ENCODE measurements at places on chromosomes 4 and X. TPM values are rescaled to one million over a fixed set of nuclear protein-coding genes. Genes with fewer than 3 reads are reported as not detected.

GRCh38 chrX:134247492-134247891, 10.5 kb downstream of the CCDC160 start:
- DNase-seq = no peak

DNA sequence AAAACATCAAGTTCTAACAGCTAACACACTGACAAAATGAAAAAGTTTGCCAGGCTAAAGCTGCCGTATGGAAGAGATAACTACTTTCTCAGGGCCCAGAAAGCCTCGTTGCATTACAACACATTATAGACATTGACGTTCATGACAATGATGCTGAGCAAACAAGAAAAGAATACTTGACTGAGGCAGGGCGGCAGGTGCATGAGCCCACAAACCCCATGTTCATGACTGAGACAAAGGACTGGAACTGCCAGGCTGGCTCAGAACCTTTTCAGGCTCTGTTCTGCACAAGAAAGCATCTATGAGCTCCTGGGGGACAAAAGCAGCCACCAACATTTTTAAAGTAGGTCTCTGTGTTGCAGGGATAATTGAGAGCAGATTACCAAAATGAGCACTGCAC, 13.6 kb downstream of the TLR6 start:
- DNase-seq = no peak

DNA sequence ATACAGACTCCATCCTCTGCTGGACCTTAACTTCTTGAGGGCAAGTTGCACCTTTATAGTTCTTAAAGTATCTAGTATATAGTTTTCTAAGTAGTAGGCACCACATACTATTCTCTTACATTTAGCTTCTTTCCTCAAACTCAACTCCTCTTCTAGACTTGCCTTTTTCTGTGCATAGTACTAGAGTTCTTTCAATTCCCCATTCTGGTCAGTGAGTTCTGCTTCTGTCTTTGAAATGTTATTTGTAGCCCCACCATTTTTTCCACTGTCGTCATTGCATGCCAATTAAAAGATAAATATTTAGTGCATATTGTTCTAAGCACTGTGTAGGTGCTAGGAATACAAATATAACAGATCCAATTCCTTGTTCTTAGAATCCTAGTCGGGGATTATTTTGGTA, 31.6 kb downstream of the CDKL5 start:
- DNase-seq = no peak

DNA sequence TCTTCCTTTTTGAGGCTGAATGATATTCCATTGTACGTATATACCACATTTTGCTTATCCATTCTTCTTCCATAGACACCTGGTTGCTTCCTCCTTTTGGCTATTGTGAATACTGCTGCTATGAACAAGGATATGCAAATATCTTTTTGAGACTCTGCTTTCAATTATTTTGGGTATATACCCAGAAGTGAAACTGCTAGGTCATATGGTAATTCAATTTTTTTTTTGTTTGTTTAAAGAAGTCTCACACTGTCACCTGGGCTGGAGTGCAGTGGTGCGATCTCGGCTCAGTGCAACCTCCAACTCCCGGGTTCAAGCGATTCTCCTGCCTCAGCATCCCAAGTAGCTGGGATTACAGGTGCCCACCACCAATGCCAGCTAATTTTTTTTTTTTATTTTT, 75.3 kb downstream of the METTL14 start:
- no peak for DNase-seq

- DNase-seq = no peak
Observed at GRCh38 chr4:158202481-158202880, 7.8 kb upstream of the TMEM144 start.

DNA sequence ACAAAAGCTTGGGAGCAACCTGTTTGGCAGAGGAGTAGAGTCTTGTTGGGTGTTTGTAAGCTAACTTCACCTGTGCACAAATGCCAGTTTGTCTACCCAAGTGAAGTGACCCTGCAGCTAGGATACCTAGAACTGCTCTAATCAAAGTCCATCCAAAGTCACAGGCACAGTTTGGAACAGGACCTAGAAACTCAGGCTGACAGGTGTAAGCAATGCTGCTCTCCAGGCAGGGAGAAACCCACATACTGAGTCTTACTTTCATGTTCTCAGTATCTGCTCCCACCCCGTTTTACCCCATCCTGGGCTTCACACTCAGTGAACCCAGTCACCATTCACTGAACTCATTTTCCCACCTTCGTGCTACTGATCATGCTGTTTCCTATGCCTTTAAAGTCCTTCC, 40.3 kb downstream of the MAML3 start:
- DNase-seq = peak; percentile 61

- DNase-seq = no peak
Observed at GRCh38 chr4:151807220-151807619, 46.4 kb upstream of the GATB start.

The TCEAL6 gene
- not detected for total RNA-seq

DNA sequence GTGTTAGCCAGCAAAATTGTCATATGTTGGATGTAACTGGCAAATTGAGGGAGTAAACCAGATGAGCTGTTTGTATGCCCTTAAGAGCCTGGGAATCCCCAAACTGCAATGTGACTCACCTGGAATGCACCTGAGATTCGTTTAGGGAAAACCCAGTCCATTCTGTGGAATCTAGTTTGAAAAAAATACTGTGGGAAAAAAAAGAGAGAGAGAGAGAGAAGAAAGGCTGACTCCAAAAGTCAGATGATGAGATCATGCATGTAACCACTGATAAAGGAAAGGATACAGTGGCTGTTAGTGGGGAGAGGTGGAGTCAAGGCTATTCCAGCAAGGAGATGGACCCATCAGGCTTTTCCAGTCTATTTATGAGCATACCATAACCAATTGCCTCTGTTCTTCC, 48.5 kb downstream of the SLC9A7 start:
- DNase-seq = no peak

The SSX3 gene
- not detected for total RNA-seq

GRCh38 chr4:139685180-139685579, 19.6 kb downstream of the MGST2 start:
- no peak for DNase-seq

GRCh38 chr4:171650543-171650942, 162.7 kb upstream of the GALNTL6 start:
- DNase-seq = no peak

DNA sequence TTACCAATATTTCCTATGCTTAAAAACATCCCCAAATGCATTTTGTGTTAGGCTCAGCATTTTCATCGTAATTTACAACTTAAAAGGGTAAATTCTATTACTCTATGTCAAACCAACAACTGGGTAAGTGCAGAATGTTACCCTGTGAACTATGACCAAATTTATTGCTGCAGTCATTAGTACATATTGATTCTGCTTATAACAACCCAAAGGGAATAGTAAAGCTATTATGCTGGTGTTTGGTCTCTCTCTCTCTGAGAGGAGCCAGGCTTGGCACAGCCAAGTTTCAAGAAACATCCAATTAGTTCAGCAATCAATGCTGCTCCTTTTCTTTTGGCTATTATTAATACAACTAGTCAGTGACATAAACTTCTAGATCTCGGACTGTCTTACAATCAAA, 747.7 kb downstream of the CENPC start:
- DNase-seq = no peak

- DNase-seq = no peak
Observed at GRCh38 chrX:88072339-88073030, 554.9 kb downstream of the KLHL4 start.

DNA sequence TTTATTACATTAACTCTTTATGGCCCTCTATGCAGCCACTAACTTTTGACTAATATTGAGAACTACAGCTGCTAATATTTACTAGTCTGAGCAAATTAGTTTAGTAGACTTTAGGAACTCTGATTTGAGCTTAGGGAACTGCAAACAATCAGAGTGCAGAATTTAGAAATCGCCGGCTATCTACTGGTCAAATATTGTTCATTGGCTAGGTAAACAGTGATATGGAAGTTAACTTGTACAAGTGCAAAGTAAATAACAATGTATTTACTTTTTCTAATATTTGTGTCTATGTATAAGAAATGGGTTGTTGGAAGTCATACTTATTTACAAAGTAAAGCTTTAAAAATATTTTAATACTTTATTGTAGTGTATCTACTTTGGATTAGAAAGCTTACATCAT, 279.6 kb downstream of the CFAP299 start:
- no peak for DNase-seq

The STARD8 gene
- 10.6 TPM for total RNA-seq

DNA sequence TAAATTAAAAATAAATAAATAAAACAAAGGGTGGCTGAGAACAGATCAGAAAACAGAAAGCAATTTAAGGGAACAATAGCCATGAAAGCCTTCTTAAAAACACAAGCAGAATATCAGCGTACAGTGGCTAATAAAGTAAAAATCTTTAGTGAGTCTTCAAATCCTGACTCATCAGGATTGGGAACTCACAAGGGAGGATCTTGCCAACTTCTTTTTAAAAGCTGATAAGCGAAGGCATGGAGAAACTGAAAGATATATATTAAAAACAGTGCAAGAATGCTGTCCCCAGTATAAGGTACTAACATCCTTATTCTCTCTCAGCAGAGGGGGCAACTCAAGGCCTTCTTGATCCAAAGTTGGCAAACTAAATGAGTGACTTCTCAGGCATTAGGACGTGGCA, 180.1 kb downstream of the DHX15 start:
- DNase-seq = no peak

DNA sequence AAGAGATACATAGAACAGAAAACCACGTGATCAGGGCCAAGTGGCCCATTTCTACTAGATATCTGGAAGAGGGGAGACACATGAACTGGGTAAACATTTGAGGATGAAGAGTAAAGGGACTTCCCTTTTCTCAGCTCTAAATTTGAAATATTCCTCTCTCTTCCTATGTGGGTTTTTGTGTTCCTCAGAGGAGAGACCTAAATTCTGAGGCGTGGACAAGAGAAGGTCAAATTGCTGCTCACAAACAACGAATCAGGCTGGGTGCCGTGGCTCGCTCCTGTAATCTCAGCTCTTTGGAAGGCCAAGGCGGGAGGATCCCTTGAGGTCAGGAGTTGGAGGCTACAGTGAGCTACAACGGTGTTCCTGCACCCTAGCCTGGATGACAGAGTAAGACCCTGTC, 216.0 kb downstream of the PTTG2 start:
- DNase-seq = no peak

The UGT8 gene
- 0.15 TPM for total RNA-seq

DNA sequence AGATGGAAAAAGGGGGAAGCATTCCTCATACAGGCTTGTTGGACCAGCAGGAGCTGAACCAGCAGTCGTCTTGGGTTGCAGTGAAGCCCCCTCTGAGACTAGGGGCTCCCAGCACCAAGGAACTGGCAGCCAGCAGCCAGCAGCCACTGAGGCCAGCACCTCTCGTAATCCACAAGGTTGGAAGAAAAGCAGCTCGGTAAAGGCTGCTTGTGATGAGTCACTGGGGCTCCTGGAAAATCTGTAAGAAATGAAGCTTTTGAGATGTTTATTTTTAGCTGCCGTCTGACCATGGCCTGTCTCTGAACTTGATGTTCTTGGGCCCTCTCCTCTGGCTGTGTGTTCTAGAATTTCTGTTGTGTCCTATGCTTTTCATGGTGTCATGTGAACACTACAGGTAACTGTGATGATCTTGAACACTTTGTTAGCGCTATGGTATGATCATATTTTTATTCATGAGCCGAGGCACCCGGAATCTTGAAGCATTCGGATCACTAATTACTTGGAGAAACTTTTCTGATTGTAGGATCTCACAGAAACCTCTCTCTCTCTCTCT, 18.6 kb downstream of the CLCN4 start:
- no peak for DNase-seq

The SASH3 gene
- total RNA-seq = 2.4 TPM

The TEC gene
- 3.2 TPM for total RNA-seq

The SGMS2 gene
- total RNA-seq = 15.6 TPM

- no peak for DNase-seq
Observed at GRCh38 chrX:25191403-25191802, 175.6 kb upstream of the ARX start.

GRCh38 chr4:173466101-173466500, 63.9 kb downstream of the HAND2 start:
- no peak for DNase-seq

The PDE5A gene
- total RNA-seq = 0.53 TPM

DNA sequence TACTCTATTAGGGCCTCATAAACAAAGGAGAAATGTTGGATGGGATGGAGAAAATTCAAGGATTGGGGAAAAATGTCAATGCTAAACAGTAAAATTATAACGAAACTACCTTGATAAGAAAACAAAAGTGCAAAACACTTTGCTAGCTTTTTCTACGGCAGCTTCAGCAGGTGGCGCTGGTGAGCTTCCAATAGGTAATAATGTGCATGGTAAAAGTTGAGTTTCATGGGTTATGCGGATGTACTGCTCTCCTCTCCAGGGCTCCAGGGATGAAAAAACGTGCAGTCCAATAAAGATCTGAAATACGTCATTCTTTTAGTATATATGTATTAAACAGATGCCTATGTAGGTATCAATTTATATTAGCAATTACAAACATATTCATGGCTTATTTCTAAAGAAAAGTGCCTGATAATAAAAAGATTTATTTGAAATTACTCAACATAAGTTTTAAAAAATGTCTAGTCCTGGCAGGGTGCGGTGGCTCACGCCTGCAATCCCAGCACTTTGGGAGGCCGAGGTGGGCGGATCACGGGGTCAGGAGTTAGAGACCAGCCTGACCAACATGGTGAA, 239.6 kb downstream of the GRXCR1 start:
- peak; percentile 49 for DNase-seq

- DNase-seq = no peak
Observed at GRCh38 chr4:174198828-174199227, 84.6 kb downstream of the FBXO8 start.

- no peak for DNase-seq
Observed at GRCh38 chr4:43732829-43733426, 715.7 kb downstream of the KCTD8 start.

DNA sequence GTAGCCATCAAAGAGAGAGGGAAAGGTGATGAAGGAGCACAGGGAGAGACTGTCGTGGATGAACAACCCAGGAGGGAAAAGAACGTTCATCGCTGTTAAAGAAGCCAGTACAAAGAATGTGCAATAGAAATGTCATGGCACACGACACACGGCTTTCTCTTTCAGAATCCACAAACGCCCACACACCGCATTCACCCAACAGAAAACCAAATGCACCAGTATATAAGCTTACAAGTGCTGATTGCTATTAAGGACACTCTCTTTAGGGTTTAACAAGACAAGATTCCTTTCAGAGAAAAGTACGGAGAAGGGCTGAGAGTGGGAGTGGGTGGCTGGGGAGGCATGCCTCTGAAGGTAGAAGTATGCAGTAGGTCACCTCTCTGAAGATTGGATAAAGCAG, 80.2 kb downstream of the C4orf51 start:
- no peak for DNase-seq

The GLUD2 gene
- total RNA-seq = 3.7 TPM

DNA sequence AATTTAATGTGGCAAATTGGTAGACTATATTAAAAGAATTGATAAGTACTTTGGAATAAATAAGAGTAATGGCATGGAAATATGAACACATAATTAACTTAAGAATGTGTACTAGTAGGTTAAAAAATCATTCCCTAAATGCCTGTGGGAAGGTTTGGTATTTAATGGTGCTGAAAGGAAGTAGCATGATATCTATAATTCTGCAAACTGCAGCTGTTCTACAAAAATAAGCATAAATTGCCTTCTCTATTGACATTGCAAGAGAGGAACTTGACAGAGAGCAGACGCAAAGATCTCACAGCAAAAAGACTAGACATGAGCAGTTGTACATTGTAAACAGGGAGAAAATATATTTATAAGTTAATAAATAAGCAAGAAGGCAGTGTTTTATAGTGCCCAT, 752.5 kb upstream of the PCDH10 start:
- DNase-seq = no peak

The PSAPL1 gene
- not detected for total RNA-seq
